Natural killer cell treated with Interleukin-12 subunit alpha and Interleukin-12 subunit beta and Interleukin-15 and Interleukin-18, amount 100 ng/mL, for 72 hours (primary cell): ENCODE measurements at places on chromosomes 13 and 19.
A peak's percentile ranks its signal among the peaks of the same experiment; 100 is the strongest.

GRCh38 chr19:48718711-48719231 lies 754 bp downstream of the MAMSTR start:
- no peak for DNase-seq

- no peak for DNase-seq
Observed at GRCh38 chr13:23408026-23408425, 25.5 kb downstream of the SACS start.

GRCh38 chr19:28196101-28196500 lies 1016.9 kb downstream of the UQCRFS1 start:
- no peak for DNase-seq

- DNase-seq: no peak
Observed at GRCh38 chr13:113170511-113170910, 12.1 kb downstream of the PROZ start.

GRCh38 chr13:42393573-42394360 lies 121.8 kb downstream of the AKAP11 start:
- DNase-seq: no peak

GRCh38 chr19:7879111-7879807 lies 5.1 kb upstream of the PRR36 start:
- DNase-seq: no peak

DNA sequence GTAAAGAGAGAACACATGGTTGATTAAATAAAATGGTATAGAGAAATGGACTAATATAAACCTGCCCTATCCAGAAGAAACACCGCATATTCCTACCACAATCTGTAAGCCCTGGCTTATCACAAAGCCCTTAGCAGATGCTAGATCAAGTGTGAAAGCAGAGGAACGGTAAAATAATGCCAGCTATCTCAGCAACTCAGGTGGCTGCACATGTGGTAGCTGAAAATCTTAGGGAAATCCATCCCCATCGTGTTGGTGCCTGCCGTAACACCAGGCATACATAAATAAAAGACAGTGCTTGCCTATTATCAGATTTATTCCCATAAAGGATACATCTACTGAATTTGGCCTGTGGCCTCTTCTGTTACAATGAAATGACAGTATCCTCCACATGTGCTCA lies 304.1 kb upstream of the MAB21L1 start:
- DNase-seq: no peak

GRCh38 chr19:58513694-58514563 lies 2.1 kb upstream of the SLC27A5 start:
- peak; percentile 96 for DNase-seq

- DNase-seq: no peak
Observed at GRCh38 chr13:23505007-23505406, 65.2 kb upstream of the TNFRSF19 start.

- DNase-seq: no peak
Observed at GRCh38 chr13:42055500-42056085, 7.1 kb downstream of the DGKH start.

DNA sequence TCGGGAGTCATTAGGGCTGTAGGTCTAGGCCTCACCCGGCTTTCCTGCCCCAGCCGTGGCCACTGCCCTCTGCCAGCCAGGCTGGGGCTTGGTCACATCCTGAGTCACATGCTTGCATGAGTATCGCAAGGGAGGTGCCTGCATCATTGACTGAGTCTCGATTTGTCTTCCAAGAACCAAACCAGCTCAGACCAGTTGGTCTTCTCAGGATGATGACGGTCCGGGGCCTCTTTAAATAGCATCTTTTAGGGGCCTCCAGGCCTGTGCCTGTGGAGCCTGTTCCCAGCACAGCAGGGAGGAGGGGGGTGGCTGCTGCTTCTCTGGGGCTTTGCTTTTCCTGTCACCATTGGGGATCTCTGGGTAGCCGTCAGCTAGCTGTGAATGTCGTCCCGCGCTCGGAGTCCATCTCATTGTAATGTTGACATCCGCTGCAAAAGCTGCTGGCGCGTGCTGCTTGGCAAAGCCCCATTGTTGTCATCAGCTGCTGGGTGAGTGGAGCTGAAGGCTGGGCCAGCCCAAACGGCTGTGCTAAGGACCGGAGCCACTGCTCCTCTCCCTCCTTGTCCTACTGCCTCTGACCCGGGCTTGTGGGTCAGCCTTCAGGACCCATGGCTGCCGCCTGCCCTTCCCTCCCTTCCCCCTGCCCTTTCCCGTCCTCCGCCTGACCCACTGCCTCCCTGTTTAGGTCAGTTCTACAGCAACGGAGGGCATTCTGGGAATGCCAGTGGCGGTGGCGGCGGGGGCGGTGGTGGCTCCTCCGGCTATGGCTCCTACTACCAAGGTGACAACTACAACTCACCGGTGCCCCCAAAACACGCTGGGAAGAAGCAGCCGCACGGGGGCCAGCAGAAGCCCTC lies 14.3 kb upstream of the QTRT1 start:
- DNase-seq: no peak

GRCh38 chr19:34351382-34351826 lies 13.6 kb upstream of the GPI start:
- DNase-seq: no peak

DNA sequence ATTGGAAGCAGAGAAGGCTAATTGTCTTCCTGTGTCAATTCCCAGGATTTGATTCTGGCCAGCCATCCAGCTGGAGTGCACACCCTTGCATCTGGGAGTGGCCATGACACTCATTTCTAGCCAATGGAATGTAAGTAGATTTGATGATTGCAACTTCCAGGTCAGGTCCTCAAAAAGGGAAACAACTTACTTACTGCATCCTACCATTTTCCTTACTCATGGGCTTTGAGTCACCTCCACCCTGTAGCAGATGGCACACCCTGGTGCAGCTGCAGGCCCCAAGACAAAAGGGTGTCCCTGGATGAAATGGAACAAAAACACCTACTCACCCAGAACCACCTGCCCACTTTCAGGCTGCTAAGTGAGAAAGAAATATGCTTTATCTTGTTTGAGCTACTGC lies 27.3 kb upstream of the MPHOSPH8 start:
- no peak for DNase-seq

- DNase-seq: no peak
Observed at GRCh38 chr13:45786293-45786920, 65.1 kb downstream of the SIAH3 start.

DNA sequence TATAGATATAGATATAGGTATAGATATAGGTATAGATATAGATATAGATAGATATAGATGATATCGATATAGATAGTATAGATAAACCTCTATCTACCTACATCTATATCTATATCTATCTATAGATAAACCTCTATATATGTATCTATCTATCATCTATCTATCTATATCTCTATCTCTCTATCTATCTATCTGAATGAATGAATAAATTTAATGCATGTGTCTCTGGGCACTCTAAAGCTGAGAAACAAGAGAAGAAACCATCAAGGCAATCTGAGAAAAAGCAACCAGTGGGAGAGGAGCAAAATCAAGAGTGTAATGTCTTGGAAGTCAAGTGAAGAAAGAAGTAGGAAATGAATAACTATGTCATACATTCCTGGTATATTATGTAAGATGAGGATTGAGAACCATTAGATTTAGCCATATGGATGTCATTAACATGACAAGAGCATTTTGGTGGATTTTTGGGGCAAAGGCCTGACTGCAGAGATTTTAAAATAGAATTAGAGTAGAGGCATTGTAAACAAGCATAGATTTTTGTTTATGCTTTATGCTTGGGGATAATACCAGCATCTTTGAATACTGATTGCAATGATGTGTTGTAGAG lies 1262.7 kb upstream of the MIR17HG start:
- no peak for DNase-seq

- DNase-seq: no peak
Observed at GRCh38 chr19:35045667-35046300, 4.3 kb downstream of the HPN start.

DNA sequence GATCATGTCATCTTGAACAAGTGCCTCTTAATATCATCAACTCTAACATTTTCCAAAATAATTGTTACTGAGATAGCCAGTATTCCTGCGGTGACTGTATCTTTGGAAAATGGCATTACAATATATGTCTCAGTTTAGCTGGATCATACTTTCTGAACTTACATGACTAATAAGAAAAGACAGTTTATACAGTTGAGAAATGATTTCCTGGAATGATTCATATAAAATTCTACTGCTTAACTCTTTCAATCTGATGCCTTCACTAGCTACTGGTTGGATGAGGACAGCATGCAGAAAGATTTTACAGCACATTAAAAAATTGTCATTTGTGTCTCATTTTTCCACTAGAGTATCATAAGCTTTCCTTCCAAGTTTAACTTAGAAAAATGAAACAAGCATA lies 302.1 kb downstream of the PCDH17 start:
- no peak for DNase-seq

GRCh38 chr19:50510700-50511068 lies 307 bp downstream of the JOSD2 start:
- DNase-seq: no peak

DNA sequence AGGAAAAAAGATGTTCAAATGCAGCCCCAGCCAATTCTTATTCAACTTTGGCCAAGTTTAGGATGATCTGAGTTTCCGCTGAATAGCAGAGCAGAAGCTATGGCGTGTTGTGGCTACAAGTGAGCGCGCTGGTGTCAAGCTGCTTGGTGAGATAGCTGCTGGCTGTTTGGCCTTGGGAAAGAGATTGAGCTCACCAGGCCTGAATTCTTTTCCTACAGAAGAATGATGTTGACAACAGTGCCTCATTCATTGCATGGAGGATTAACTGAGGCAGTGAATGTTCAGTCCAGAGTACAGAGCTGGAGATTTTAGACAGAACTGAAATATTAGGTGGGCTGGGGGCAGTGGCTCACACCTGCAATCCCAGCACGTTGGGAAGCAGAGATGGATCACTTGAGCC lies 31.5 kb upstream of the MAP3K10 start:
- DNase-seq: no peak

GRCh38 chr19:18710186-18710585 lies 26.7 kb downstream of the CRTC1 start:
- no peak for DNase-seq

GRCh38 chr19:13149628-13150186 lies 468 bp downstream of the STX10 start:
- no peak for DNase-seq

GRCh38 chr13:58597552-58597951 lies 966.0 kb downstream of the PCDH17 start:
- DNase-seq: no peak

DNA sequence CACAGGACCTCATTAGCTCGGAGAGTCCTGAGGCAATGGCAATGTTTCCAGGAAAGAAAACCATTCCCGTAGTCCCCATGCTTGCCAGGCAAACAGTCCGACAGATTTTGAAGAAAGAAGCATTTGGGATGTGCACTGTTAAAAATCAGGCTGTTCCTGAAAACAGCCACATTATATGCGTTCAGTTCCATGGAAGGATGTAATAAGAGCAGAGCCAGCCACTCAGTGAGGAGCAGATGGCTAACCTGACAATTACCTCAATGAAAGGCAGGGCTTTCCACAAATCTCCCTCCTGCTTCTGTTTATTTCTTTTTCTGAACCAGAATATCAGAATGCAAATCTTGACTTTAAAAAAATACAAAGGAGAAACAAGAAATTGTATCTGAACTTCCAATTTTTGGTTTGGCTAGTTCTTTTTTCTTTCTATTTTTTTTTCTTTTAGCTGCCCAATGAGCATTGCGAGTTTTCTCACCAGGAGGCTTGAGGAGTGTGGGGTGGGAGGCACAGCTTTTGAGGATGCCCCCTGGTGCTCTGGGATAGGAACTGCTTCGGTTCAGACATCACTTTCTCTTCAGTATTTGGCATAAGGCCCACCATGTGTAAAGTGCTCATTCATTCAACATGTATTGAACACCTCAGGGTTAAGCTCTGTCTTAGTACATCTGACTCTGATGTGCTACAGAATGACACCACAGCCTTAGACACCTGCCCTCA lies 124.2 kb downstream of the TBC1D4 start:
- no peak for DNase-seq

DNA sequence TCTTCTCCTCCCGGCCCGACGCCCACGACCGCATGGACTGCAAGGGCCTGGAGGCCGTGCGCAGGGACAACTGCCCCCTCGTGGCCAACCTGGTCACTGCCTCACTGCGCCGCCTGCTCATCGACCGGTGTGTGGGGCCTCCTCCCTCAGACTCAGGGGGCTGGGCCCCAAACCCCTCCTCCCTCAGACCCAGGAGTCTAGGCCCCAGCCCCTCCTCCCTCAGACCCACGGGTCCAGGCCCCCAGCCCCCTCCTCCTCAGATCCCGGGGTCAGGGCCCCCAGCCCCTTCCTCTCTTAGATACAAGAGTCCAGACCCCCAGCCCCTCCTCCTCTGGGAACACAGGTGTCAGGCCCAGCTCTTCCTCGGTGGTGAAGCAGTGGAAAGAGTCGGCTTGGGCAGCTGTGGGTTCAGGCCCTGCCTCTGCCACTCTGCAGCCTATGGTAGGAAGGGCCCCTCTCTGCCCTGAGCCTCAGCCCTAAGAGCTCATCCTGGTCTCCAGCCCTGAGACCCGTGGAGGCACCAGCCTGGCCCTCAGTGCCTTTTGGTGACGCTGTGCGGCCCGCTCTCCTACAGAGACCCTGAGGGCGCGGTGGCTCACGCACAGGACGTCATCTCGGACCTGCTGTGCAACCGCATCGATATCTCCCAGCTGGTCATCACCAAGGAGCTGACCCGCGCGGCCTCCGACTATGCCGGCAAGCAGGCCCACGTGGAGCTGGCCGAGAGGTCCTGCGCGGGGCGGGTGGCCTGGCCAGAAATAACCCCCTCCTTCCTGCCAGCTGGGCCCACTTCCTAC lies 3.7 kb upstream of the SPIB start:
- peak; percentile 85 for DNase-seq

- no peak for DNase-seq
Observed at GRCh38 chr13:108214441-108215271, 680 bp downstream of the LIG4 start.

GRCh38 chr19:31461814-31462539 lies 112.7 kb upstream of the TSHZ3 start:
- DNase-seq: no peak

DNA sequence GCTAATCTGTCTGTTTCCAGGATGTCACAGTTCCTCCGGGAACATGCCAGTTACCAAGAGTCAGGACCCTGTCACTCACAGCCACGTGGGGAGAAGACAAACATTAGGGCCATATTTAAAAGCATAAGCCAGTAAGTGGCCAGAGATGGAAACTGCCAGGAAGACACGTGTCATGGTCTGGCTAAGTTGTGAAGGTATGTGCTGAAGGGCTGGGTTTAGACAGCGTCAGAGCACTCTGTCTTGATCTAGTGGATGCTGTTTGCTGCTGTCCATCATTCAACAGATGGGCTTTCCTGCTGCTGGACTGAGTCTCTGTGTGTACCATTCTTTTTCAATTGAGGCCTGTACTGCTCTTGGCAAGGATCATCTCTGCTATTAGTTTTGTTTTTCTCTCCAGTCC lies 128.6 kb downstream of the HS6ST3 start:
- no peak for DNase-seq

DNA sequence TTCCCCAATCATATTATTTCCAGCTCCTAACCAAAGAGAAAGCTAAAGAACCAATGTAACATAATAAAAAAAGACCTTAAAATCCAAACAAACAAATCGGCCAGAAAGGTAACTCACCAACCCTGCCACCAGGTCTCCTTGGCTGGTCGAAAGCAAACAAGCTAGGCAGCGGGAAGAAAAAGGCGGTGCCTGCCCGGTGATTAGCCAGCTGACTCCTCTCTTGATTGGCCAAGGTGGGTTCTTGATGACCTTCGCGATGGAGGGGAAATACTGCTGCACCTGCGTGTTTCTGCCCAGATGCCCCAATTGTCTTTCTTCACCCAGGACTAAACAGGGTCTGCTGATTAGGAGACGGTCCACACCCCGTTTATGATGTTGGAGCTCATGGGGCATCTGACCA lies at the start of gene NLRP11:
Gene NLRP11 (minus strand): TSS at position 154 of the 400 bp plus-strand sequence. CDS start 13,825 bp downstream, outside the sequence.
- DNase-seq: no peak

GRCh38 chr19:57443121-57443696 lies 8.1 kb downstream of the ZNF749 start:
- DNase-seq: no peak

GRCh38 chr19:47411101-47411500 lies 8.2 kb downstream of the MEIS3 start:
- DNase-seq: no peak
